ENCODE measurements at places on chromosomes 3 and 15.

GRCh38 chr3:129424185-129424841, 4.1 kb downstream of the EFCAB12 start:
- DNase-seq: no peak

DNA sequence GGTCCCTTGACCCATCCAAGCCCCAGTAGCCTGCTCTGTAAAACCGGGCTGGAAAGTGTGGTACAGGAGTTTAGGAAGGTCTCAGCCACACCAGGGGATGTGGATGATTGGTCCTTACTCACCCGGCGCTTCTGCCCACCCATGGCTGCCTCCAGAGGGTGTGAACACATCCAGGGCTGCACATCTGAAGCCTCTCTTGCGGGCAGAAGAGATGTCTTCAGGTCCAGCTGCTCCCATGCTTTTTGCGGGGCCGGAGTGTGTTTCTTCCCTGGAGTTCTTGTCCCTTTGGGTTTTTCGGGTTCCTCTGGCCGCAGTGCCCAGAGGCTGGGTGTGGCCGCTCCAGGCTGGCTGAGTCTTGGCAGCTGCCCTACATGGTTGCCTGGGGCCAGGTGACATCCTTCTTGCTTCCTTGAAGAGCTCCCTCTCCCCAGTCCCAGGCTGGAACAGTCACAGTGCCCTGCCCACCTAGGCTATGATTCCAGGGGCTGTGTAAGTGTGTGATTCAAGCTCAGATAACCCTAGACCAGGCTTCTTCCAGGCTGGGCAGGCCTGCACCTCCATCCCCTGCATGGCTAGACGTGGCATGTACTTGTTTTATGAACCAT, 33.9 kb downstream of the HDAC11 start:
- no peak for DNase-seq

DNA sequence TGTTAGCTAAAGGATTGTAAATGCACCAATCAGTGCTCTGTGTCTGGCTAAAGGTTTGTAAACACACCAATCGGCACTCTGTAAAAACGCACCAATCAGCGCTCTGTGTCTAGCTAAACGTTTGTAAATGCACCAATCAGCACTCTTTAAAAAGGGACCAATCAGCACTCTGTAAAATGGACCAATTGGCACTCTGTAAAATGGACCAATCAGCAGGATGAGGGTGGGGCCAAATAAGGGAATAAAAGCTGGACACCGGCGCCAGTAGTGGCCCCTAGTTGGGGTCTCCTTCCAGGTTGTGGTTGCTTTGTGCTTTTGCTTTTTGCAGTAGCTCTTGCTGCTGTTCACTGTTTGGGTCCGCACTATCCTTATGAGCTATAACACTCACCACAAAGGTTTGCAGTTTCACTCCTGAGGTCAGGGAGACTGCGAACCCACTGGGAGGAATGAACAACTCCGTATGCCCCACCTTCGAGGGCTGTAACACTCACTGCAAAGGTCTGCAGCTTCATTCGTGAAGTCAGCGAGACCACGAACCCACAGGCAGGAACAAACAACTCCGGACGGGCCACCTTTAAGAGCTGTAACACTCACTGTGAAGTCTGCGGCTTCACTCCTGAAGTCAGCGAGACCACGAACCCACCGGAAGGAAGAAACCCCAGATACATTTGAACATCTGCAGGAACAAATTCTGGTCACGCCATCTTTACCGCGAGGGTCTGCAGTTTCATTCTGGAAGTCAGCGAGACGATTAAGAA, 1.1 kb upstream of the SUCLG2 start:
- no peak for DNase-seq

GRCh38 chr3:150922611-150923010, 17.4 kb upstream of the MINDY4B start:
- DNase-seq: no peak

- DNase-seq: no peak
Measured at GRCh38 chr3:124118397-124118796, 126.5 kb upstream of the ROPN1 start.

GRCh38 chr3:186871403-186871924, 29.0 kb downstream of the ADIPOQ start:
- no peak for DNase-seq

DNA sequence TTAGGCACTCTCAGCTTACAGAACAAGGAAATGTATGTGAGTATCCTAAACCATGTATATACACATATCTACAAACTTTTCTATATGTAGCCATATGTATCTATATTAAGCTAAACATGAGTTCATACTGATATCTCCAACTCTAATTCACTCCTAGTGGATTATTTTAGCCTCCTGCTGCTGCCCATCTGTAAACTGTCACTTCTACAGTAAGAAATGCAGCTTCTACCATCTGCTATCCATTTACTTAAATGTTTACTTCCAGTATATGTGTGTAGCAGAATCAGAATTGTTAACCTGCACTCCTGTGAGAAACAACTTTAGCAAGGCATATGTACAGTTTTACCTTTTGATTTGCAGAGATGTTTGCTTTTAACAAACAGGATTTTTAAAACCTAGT, 478.5 kb upstream of the CBLB start:
- no peak for DNase-seq

DNA sequence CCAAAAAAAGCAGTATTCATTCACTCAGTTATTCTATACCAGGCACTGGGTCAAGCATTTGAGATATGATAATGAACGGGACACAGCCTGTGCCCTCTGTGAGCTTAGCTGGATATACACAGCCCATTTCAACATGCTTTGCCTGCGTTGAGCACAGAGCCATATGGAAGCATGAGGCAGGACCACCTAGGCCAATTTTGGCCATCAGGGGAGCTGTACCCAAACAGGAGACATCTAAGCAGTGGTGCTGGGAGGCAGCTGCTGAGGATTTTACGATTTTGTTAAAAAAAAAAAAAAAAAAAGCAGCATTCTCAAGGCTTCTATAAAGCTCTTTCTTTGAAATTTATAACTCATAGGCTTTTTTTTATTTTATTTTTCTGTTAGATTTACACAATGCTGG, 87.2 kb upstream of the SLC2A2 start:
- DNase-seq: no peak

- no peak for DNase-seq
Measured at GRCh38 chr15:25481208-25481859, 42.5 kb upstream of the UBE3A start.

- DNase-seq: no peak
Measured at GRCh38 chr15:66591322-66591862, 25.6 kb upstream of the LCTL start.

- DNase-seq: no peak
Measured at GRCh38 chr15:63111481-63111880, 10.2 kb upstream of the LACTB start.

GRCh38 chr3:145266368-145266767, 894.6 kb downstream of the PLOD2 start:
- DNase-seq: no peak

- no peak for DNase-seq
Measured at GRCh38 chr15:91845720-91846119, 7.8 kb upstream of the SLCO3A1 start.

DNA sequence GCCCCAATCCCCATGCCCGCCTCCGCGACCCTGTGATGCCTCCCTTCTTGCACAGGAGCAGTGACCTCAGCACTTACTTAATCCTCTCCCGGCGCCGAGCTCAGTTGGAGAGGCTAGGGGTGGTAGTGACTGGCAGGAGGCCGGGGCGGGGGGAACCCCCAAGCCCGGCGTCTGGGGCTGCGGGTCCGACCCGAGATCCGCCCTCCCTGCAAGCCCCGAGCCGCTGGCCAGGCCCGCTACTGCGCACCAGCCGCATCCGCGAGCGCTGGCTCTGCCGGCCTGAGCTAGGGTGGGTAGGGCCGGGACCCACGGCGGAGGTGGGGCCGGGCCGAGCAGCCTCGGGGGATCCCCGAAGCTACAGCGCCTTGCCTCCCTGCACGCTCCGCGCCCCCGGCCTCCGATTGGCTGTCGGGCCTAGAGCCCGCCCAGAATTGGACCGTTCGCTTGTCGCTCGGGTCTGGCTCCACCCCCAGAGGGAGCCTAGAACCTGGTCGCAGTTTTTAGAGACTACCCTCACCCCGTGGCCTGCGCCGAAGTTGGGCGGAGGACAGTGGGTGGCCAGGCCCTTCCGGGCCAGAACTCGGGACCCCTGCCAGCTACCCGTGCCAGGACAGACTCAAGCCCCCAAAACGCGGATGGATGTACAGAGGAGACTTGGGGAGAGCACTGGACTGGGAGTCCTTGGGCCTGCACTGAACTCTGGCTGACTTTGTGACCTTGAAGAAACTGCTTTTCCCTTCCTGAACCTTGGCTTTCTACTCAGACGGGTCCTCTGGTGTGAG, at the start of gene C3orf18:
Gene C3orf18 (minus strand): TSS at position 362 of the 782 bp plus-strand sequence. CDS start 2,048 bp downstream, outside the sequence.
- peak; percentile 61 for DNase-seq

DNA sequence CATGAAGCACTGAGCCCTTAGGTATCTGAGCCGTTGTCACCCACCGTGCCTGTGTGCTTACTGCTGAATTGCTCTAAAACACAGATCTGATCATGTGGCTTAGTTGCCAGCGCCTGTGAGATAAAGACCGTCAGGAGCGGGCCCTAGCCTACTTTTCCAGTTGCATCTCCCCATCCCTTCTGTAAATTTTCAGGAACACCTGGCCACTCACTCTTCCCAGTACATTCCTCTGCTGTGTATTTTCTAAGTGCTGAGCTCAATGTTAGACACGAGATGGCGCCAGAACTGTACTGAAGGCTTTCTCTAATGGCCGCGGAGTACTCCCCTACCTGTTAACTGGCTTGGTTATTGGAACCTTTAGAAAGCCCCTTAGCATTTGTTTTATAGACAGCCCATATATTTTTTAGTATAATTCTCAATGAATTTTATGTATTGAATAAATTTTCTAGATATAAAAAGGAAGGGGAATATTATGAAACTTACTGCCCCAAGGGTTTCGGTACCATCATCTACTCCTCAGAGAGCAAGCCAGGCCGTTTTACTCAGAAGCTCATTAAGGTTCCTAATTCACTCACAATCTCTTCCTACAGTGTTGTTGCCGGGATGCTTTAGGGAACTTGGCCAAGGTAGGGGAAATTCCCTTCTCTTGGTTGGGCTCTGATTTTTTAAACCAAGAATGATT, 16.7 kb upstream of the WNT7A start:
- peak; percentile 21 for DNase-seq

- DNase-seq: peak; percentile 87
Measured at GRCh38 chr3:9864200-9864927, 15.7 kb downstream of the CIDEC start.

GRCh38 chr15:51816611-51817010, 12.8 kb upstream of the TMOD3 start:
- DNase-seq: no peak

GRCh38 chr15:66943456-66944095, 121.8 kb upstream of the SMAD3 start:
- DNase-seq: no peak

GRCh38 chr15:26325495-26325894, 447.4 kb downstream of the GABRB3 start:
- DNase-seq: no peak

- DNase-seq: no peak
Measured at GRCh38 chr3:65484964-65485363, 553.8 kb downstream of the MAGI1 start.

DNA sequence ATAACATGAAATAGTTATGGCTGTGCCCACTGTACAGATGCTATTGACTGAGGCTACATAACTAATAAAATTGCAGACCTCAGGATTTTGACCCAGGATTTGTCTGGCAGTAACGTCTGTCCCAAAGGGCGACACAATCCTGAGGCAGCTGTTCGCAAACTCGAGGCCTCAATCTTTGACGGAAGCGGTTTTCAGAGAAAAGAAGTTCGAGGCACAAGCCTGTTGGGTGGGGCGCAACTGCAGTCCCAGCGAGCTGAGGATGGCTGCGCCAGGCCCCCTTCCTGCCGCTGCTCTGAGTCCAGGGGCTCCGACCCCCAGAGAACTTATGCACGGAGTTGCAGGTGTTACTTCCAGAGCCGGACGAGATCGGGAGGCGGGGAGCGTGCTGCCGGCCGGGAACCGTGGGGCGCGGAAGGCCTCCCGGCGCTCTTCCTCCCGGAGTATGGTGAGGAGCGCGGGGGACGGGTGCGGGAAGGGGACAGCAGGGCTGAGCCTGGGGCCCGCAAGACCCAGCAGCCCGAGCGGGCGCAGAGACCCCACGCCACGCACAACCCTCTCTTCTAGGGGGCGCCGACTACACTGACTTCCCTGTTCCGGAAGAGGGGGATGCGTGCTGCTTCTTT, at the start of gene PARP15:
Gene PARP15 (plus strand): TSS at position 242 of the 623 bp plus-strand sequence. CDS start 18 bp downstream, at position 260.
- no peak for DNase-seq

GRCh38 chr3:123610331-123610730, 25.5 kb upstream of the HACD2 start:
- DNase-seq: no peak

All from smooth muscle cell of the brain vasculature (primary cell).